Stimulated activated CD8-positive, alpha-beta memory T cell treated with anti-CD3 and anti-CD28 coated beads, Interleukin-7, amount 100 ng/mL, for 4 hours (primary cell): ENCODE measurements at places on chromosomes 3 and 15.

GRCh38 chr15:78481917-78482316 is 25.5 kb upstream of the HYKK start:
- DNase-seq, result no peak

DNA sequence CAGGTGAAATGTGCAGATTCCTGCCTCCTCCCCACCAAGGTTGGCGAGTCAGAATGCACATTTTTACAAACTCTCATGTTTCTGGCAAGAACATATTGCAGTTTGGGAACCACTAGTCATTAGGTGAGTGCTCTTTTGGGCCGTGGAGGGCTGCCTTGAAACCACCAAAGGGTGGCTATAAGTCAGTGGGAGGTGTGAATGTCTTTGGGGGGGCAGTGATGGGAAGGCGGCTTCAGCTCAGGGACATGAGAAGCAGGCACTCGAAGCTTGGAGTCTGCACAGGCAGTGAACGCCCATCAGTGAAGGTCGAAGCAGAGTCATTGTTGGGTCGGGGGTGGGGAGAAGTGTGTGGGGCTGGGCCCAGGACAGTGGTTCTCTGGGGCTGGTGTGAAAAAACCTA is 1.1 kb downstream of the NOX5 start:
- DNase-seq, result no peak

GRCh38 chr3:53833053-53833645 is 13.1 kb downstream of the CHDH start:
- DNase-seq, result no peak

- DNase-seq, result no peak
Observed at GRCh38 chr3:84209474-84209873, 749.3 kb upstream of the CADM2 start.

DNA sequence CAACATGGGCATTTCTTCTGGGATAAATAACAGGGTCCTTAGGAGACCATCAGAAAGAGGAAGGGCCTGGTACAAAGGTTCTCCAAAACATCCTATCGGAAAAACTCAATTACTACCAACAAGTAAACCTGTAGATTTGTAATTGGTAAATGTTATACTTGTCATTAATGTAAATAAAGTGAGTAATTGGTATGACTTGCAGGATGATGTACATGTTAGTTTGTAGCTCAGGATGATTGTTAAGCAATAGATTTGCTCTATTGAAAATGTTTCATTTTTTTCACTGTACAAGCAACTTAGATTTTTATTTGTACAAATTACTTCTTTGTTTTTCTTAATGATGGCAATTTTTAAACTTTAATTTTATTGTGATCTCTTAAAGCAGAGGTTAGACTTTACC is 3.8 kb upstream of the SCG5 start:
- no peak for DNase-seq

DNA sequence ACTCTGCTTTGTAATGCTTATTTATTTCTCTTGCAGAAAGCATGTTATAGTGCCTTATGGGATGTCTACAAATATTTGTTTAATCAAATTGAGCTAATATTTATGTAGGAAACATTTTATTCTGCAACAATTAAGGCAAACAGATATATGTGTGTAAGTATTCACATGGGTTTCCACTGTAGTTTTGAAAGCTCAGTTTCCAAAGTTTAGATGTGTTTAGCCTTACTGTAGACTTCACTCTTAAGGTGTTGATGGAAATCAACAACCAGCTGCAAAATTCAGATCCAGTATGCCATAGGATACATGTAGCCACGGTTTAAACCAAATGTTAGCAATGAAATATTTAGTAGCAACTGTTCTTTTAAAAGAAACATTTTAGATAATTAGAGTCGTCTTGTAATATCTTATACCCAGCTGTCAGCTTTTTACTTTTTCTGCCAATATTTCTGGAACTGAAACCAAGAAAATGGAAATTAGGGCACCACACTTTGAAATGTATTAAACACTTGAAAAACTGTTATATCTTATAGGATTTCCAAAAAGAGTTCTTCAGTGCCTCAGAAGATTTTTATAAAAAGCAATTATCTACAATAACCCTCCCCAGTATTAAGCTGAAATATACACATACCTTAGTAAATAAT is 18.5 kb downstream of the PIK3CA start:
- DNase-seq, result no peak

GRCh38 chr3:172018364-172018763 is 21.0 kb upstream of the FNDC3B start:
- no peak for DNase-seq

GRCh38 chr3:171190668-171191067 is 164.1 kb upstream of the SLC2A2 start:
- no peak for DNase-seq

- no peak for DNase-seq
Observed at GRCh38 chr3:22039161-22039560, 288.2 kb upstream of the ZNF385D start.

DNA sequence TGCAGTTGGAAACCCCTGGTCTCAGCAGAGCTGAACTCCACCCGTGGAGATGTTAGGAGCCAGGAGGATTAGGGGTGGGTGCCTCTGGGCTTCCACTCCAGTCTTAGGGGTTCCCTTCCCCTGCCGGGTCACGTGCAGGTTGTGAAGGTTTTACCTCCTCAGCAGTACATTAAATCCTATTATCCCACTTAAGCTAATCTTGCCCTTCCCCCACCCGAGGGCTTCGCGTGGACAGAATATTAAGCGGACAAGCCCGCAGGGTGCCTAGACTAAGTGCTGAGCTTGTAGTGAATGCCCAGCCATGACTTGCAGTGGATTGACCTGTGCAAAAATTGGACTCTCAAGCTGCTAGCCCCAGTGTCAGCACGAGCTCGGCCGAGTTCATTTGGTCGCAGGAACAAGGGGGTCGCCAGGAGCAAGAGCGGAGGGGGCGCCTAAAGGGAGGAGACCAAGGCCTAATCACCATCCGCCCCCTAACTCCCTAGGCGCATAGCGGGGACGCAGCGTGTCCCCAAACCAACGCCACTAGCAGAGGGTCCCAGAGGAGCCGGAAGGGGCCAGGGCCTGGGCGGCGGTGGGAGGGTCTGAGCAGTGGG is 498 bp upstream of the SEMA4B start:
- DNase-seq, result no peak

- DNase-seq, result no peak
Observed at GRCh38 chr15:41825572-41826535, 2.0 kb upstream of the JMJD7 start.

DNA sequence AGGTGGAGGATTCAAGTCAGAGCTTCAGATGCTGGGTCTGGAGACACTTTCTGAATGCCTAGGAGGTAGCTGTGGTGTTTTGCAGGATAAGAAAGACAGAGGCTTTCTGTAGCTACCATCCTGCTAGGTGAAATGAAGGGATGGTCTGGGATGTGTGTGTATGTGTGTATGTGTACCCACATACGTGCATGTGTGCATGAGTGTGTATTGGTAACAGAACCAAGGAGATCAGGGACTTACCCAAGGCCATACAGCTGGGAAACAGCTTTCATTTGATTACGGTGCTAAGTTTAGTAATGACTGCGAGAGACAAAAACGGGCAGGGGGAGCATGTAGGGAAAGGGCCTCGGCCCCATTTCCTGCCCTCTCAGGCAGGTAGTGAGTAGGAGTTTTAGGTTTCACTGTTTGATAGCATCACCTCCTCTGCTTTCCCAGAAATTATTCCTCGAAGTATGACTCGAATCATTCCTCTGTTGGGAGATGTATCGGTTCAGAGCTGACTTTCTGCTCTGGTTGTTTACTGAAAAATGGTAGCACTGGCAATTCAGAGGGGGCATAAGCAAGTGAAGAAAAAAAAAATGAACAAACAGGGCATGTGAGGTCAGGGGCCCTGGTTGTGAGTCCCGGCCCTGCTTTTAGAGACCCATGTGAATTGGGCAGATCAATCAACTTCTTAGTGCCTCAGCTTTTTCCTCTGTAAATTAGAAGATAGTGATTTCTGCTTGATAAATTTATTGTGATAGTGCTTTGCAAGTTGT is 130.7 kb downstream of the LPP start:
- DNase-seq, result no peak

DNA sequence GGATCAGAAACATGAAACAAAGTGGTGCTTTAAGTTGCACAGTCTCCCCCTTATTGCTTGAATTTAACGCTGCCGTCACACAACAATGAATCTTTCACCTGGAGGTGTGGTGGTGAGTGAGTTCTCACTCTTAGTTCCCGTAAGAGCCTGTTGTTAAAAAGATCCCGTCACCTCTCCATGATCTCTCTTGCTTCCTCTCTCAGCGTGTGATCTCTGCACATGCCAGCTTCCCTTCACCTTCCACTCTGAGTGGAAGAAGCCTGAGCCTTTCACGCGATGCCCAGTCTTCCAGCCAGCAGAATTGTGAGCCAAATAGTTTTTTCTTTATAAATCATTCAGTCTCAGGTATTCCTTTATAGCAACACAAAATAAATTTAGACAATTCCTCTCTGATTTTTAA is 136.7 kb upstream of the CHL1 start:
- no peak for DNase-seq

DNA sequence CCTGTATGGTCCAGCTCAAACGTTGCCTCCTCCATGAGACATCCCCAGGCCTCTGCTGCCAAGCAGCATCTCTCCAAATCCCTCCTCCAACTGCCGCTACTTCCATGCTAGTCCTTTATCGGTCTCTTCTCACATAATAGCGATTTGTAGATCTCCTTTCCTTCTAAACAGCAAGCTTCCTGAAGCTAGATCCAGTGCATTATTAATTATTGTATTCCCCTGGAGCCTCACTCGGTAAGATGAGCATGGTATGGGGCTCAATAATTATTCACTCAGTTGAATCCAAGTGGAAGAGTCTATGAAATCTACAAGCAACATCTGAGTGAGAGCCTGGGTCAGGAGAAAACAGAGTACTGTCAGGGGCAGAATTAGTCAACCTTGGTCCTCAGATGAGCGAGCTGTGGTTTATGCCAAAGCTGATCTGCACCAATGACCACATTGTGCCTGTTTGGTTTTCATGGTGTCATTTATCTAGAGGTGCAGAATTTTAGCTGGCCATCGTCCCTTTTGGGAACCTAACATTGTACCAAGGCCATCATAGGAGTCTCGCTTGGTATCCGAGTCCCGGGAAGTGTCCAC is 93.8 kb upstream of the UBE2E1 start:
- no peak for DNase-seq

GRCh38 chr15:97052513-97052912 is 722.0 kb downstream of the NR2F2 start:
- no peak for DNase-seq
